Keratinocyte (primary cell): ENCODE measurements at places on chromosomes 1 and 21. TPM values are rescaled to one million over a fixed set of nuclear protein-coding genes. Genes with fewer than 3 reads are reported as not detected.

DNA sequence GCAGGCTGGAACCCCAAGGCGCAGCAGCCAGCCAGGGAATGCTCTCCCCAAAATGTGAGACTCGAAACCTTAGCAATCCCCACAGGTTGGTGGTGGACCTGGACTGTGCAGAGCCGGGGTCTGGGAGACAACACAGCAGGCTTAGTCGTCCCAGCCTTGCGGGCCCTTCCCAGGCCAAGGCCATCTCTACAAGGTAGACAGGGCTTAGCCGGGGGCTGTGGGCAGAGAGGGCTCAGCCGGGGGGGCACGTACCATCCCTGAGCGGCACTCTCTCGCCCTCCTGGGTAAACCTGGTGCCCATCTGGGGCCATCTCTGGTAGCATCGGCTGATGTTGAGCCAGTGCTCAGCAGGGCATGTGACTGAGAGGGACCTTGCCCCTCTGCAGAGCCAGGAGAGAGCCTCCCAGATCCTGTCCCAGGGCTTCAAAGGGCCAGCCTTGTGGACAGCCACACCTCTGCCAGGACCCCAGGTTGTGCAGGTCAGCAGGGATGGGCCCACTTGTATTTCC, 2.2 kb upstream of the ACTRT2 start:
- no peaks in the 10 kb centered on the region for H3K27me3 ChIP-seq
- no peaks in the 10 kb centered on the region for H3K36me3 ChIP-seq
- no peak overlapping the region for H3K4me3 ChIP-seq
- DNase-seq = no peak
- H3K27ac ChIP-seq = no peak overlapping the region

GRCh38 chr21:29697555-29698193, 242.1 kb downstream of the GRIK1 start:
- H3K27me3 ChIP-seq = no peaks in the 10 kb centered on the region
- H3K4me3 ChIP-seq = no peak overlapping the region
- H3K4me1 ChIP-seq = no peaks in the 10 kb centered on the region
- H3K27ac ChIP-seq = no peak overlapping the region

DNA sequence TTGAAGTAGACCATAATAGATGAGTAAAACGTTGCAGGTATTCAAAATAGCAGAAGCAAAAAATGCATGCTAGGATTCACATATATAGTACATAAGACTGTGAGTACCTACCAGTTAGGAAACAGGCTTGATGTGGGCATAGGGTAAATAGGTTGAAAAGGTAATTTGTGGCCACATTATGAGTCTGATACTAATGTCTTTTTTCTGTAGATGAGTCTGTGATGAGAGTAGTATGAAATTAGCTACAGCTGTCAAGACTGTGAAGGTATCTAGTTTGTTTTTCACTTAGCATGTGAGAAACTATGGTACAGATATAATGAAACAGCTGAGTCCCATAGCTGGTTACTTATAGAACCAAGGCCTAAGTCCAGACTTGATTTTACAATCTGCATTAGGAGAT, 12.4 kb upstream of the SPATA1 start:
- no peak overlapping the region for H3K27ac ChIP-seq
- H3K27me3 ChIP-seq = no peaks in the 10 kb centered on the region
- H3K36me3 ChIP-seq = peaks cover 13% of the 10 kb centered on the region
- no peak overlapping the region for H3K4me3 ChIP-seq
- no peak for DNase-seq

DNA sequence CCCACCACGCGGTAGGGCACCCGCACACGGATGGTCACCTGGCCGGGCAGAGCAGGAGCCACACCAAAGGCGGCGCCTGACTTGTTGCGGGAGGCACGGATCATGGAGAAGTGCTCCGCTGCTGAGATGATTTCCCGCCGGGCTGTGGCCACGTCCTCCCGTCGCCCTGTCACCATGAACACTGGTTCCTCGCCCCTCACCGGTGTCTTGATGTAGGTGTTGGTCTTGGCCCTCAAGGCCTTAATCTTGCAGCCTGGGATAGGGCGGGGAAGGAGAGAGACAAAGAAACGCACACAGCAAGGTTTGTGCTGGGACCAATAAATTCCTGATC, 4.9 kb downstream of the MEX3A start:
- DNase-seq = no peak
- H3K27me3 ChIP-seq = no peaks in the 10 kb centered on the region
- peaks cover 5% of the 10 kb centered on the region for H3K36me3 ChIP-seq
- no peaks in the 10 kb centered on the region for H3K4me1 ChIP-seq

GRCh38 chr1:158607296-158607695, 2.2 kb downstream of the OR10Z1 start:
- DNase-seq = no peak
- no peak overlapping the region for H3K27ac ChIP-seq
- no peak overlapping the region for H3K4me3 ChIP-seq
- no peaks in the 10 kb centered on the region for H3K4me1 ChIP-seq

- H3K4me3 ChIP-seq = no peak overlapping the region
- H3K27me3 ChIP-seq = no peaks in the 10 kb centered on the region
- no peak overlapping the region for H3K27ac ChIP-seq
- peaks cover 26% of the 10 kb centered on the region for H3K36me3 ChIP-seq
These were observed 24.7 kb downstream of the SCYL3 start for GRCh38 chr1:169868978-169869377.

- no peak overlapping the region for H3K4me3 ChIP-seq
- no peak for DNase-seq
These were observed 390.2 kb downstream of the USH2A start for GRCh38 chr1:216032961-216033614.

DNA sequence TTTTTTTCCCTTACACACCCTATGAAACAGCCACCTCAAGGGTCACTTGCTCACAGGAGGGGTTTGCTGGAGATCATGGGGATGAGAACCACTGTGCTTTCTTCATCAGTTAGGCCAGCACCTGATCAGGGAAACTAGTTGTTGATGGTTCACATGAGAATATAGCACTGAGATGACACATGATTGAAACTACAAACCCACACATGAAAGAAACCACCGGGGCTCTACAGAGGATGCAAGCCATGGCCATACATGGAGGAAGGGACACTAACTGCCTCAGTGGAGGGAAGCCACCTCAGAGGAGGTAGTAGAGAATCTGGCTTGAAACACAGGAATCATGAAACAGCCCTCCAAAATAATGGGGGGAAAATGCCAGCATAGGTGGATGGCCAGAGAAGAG, 63.2 kb downstream of the PRKAB2 start:
- H3K27ac ChIP-seq = no peak overlapping the region
- peaks cover 10% of the 10 kb centered on the region for H3K27me3 ChIP-seq
- H3K36me3 ChIP-seq = no peaks in the 10 kb centered on the region

- H3K27ac ChIP-seq = no peak overlapping the region
- DNase-seq = no peak
- H3K27me3 ChIP-seq = no peaks in the 10 kb centered on the region
- no peak overlapping the region for H3K4me3 ChIP-seq
- H3K36me3 ChIP-seq = no peaks in the 10 kb centered on the region
- H3K4me1 ChIP-seq = no peaks in the 10 kb centered on the region
These were observed 39.8 kb downstream of the SLC37A1 start for GRCh38 chr21:42553435-42553834.

- H3K4me3 ChIP-seq = no peak overlapping the region
- H3K27me3 ChIP-seq = no peaks in the 10 kb centered on the region
- no peaks in the 10 kb centered on the region for H3K36me3 ChIP-seq
- DNase-seq = no peak
These were observed 16.8 kb upstream of the SMYD2 start for GRCh38 chr1:214264196-214264595.

DNA sequence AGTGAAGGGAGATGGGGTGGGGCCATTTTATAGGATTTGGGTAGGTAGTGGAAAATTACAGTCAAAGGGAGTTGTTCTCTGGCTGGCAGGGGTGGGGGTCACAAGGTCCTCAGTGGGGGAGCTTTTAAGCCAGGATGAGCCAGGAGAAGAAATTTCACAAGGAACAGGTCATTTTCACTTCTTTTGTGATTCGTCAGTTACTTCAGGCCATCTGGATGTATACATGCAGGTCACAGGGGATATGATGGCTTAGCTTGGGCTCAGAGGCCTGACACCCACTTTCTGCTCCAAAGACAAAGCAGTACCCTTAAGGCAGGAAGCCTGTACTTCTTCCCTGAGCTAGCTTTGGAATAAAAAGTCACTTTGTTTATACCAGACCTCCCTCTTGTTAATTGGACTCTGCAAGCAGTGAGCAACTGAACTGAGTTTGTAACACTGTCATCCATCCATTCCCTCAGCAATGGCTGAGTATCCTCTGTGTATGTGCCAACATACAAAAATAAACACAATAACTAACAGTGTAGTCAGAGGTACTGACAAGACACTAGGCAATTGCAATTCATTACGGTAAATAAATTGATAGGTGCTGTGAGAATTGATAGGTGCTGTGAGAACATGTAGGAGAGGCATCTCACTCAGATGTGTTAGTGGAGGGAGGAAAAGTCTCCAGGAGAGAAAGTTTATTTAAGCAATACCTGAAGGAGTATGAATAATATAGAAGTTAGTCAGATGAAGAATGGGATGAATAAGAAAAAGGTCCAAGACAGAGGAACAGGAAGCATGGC, 14.7 kb upstream of the RGS2 start:
- H3K4me3 ChIP-seq = no peak overlapping the region
- H3K36me3 ChIP-seq = no peaks in the 10 kb centered on the region
- no peak for DNase-seq

GRCh38 chr1:207797229-207797973, 45.5 kb downstream of the CD46 start:
- no peak overlapping the region for H3K4me3 ChIP-seq
- peak overlapping the region; percentile 19 for H3K27ac ChIP-seq
- peaks cover 4% of the 10 kb centered on the region for H3K4me1 ChIP-seq
- H3K27me3 ChIP-seq = no peaks in the 10 kb centered on the region

GRCh38 chr1:25549273-25550154, 6.1 kb downstream of the LDLRAP1 start:
- H3K27ac ChIP-seq = peak overlapping the region; percentile 60
- peak; percentile 85 for DNase-seq
- peaks cover 29% of the 10 kb centered on the region for H3K4me1 ChIP-seq
- H3K36me3 ChIP-seq = no peaks in the 10 kb centered on the region
- H3K4me3 ChIP-seq = no peak overlapping the region

- H3K27ac ChIP-seq = no peak overlapping the region
- no peaks in the 10 kb centered on the region for H3K36me3 ChIP-seq
- H3K27me3 ChIP-seq = no peaks in the 10 kb centered on the region
- DNase-seq = no peak
- peaks cover 8% of the 10 kb centered on the region for H3K4me1 ChIP-seq
- H3K4me3 ChIP-seq = no peak overlapping the region
These were observed 9.7 kb downstream of the PLA2G2F start for GRCh38 chr1:20148571-20149500.

DNA sequence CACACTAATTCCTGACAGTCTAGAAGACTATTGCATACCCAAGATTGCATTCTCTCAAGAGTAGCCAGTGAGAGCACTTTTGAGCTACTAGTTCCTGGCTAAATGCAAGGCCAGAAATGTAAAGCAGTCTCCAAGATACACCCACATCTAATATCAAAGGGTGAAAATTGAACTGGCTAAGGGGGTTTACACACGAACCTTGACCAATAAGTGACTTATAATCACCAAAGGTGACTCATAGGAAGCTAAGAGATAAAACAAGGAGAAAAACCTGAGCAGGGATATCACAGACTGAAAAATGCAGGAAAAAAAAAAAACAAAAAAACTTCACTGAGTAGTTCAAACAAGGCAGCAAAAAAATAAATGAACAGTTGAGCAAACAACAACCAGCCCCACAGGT, 172.2 kb upstream of the RRP15 start:
- no peaks in the 10 kb centered on the region for H3K27me3 ChIP-seq
- no peaks in the 10 kb centered on the region for H3K4me1 ChIP-seq
- no peak overlapping the region for H3K4me3 ChIP-seq
- H3K27ac ChIP-seq = no peak overlapping the region

DNA sequence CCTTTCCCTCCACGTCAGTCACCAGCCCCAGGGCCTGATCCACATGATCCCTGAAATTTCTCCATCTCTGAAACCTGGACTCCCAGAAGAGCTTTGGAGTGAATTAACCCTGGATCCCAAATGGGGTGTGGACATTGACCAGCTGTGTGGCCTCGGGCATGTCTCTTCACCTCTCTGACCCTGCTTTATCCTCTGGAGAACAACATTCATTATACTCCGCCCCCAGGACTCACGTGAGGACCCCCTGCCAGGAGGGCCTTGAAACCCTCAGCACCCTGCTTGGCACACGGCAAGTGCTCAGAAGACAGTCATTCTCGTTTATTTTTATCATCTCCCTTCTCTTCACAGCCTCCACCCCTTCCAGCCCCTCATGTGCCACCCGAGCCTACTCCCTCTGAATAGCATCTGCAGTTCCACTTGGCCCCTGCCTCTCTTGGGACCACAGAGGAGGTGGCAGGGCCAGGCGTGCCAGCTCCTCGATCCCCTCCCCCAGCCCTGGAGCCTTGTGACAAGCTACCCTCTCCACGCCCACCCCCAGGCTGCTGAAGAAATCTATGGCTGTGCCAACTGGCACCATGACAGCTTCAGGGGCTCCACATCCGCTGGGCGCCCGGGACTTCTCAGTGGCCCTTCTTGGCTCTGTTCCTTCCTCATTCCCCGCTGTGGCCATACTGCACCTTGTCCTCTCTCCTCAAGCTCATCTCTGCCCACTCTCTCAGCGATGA, 18.0 kb downstream of the ADGRB2 start:
- H3K4me3 ChIP-seq = no peak overlapping the region
- H3K27ac ChIP-seq = no peak overlapping the region
- no peak for DNase-seq
- H3K36me3 ChIP-seq = no peaks in the 10 kb centered on the region
- peaks cover 5% of the 10 kb centered on the region for H3K27me3 ChIP-seq

- H3K36me3 ChIP-seq = no peaks in the 10 kb centered on the region
- no peak overlapping the region for H3K27ac ChIP-seq
- no peaks in the 10 kb centered on the region for H3K27me3 ChIP-seq
These were observed 19.5 kb upstream of the SMYD2 start for GRCh38 chr1:214261206-214262123.

- no peak overlapping the region for H3K4me3 ChIP-seq
- no peaks in the 10 kb centered on the region for H3K27me3 ChIP-seq
- H3K4me1 ChIP-seq = no peaks in the 10 kb centered on the region
- DNase-seq = no peak
- no peaks in the 10 kb centered on the region for H3K36me3 ChIP-seq
These were observed 367.9 kb upstream of the RUNX1 start for GRCh38 chr21:35416866-35417489.

DNA sequence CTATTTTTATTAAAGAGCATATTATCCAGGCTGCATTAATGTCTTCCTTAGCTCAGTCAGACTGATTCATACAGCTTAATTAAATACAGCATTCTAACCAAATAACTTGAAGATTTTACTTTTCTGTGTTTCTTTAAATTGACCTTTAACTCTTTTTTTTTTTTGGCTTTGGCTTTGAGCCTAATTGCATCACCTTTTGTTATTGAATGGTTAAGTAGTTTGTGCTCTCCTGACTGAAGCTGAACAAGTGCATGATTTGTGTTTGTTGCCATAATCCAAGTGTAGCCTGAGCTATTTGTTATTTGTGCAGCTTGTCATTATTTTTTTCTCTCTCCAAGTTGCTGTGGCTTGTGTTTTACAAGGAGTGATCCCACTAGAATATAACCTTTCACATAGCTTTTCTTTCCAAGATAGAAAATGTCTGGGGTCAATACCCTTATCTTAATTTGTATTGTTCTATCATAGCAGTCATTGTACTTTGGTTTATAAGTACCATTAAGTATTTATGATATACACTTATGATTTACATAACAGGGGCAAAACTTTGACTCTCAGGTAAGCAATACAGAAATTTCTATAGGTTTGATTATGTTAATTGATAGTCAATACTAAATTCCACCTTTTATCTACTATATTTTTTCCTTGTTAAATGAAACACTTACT, 31.6 kb downstream of the CDC14A start:
- no peaks in the 10 kb centered on the region for H3K27me3 ChIP-seq
- no peak overlapping the region for H3K4me3 ChIP-seq
- DNase-seq = no peak

The AIM2 gene
- polyA plus RNA-seq = 0.09 to 0.33 TPM (median 0.17 TPM) in 3 replicates

The TSPEAR gene
- polyA plus RNA-seq = 0.07 to 0.12 TPM in 2 of 3 replicates, not detected in the other

The HLX gene
- not detected in 3 replicates for polyA plus RNA-seq

The TEX50 gene
- polyA plus RNA-seq = not detected in 3 replicates

The OR14A16 gene
- not detected in 3 replicates for polyA plus RNA-seq

The KLHDC9 gene
- polyA plus RNA-seq = 0.32 to 0.73 TPM (median 0.54 TPM) in 3 replicates
